Activated CD4-positive, alpha-beta T cell treated with anti-CD3 and anti-CD28 coated beads, Interleukin-2, amount 10 ng/mL, durations not matched to agents 24 days and 14 days (primary cell): ENCODE measurements at places on chromosomes 7 and 10. TPM values are rescaled to one million over a fixed set of nuclear protein-coding genes. Genes with fewer than 3 reads are reported as not detected.

NKX2-3 gene
- not detected in 2 replicates for total RNA-seq

HOXA11 gene
- not detected in 2 replicates for total RNA-seq

EIF3A gene
- 179 and 183 TPM in 2 replicates for total RNA-seq

C10orf143 gene
- 2.5 and 3.0 TPM in 2 replicates for total RNA-seq

MALRD1 gene
- not detected in 2 replicates for total RNA-seq

CRYGN gene
- not detected in 2 replicates for total RNA-seq

PIK3AP1 gene
- 9.6 and 11.7 TPM in 2 replicates for total RNA-seq

TMEM139 gene
- total RNA-seq = 0.38 and 0.42 TPM in 2 replicates

STAG3 gene
- total RNA-seq = 23.7 TPM in 2 replicates

SPDYE16 gene
- 0.47 TPM in 1 of 2 replicates, not detected in the other for total RNA-seq

NCF1 gene
- total RNA-seq = 0.54 TPM in 1 of 2 replicates, not detected in the other

SLC39A12 gene
- total RNA-seq = not detected in 2 replicates

MGAM2 gene
- total RNA-seq = not detected in 2 replicates

UTF1 gene
- total RNA-seq = 0.17 and 0.19 TPM in 2 replicates

H2BK1 gene
- 0.83 TPM in 1 of 2 replicates, not detected in the other for total RNA-seq

CYREN gene
- total RNA-seq = 52.8 and 55.1 TPM in 2 replicates

FAM241B gene
- 9.4 and 11.8 TPM in 2 replicates for total RNA-seq

SPDYE6 gene
- not detected in 2 replicates for total RNA-seq

RARRES2 gene
- not detected in 2 replicates for total RNA-seq

SFTPA1 gene
- not detected in 2 replicates for total RNA-seq

SMKR1 gene
- 5.9 and 6.1 TPM in 2 replicates for total RNA-seq

SEMA4G gene
- 1.4 and 1.8 TPM in 2 replicates for total RNA-seq

GPR85 gene
- not detected in 2 replicates for total RNA-seq
